ENCODE measurements at places on chromosomes 2 and 18. TPM values are rescaled to one million over a fixed set of nuclear protein-coding genes. Genes with fewer than 3 reads are reported as not detected.

- no peak for DNase-seq
Observed at GRCh38 chr2:191311627-191312026, 66.4 kb downstream of the MYO1B start.

GRCh38 chr2:232435805-232436204 lies 20.1 kb upstream of the ALPI start:
- no peak for DNase-seq

DNA sequence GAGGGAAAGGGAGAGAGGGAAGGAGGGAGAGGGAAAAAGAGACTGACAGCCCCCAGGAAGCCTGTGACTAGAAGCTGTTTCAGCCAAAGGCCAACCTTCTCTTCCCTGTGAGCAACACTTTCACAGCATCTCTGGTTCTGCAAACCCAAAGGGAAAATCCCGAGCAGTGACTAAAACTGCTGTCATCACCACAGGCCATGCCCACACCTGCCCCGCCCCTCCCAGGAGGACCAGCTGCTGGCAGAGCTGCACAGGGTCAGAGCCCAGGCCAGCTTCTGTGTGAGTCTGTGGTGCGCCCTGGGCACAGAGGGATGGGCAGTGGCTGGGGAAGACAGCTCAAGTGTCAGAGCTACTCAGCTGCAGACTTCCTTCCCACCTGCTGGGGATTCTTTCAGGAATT lies 64.9 kb upstream of the OTOS start:
- no peak for DNase-seq

LAMA1 gene
- not detected for total RNA-seq

CHRNG gene
- not detected for total RNA-seq

C2orf78 gene
- not detected for total RNA-seq

HOXD1 gene
- total RNA-seq: not detected

GRCh38 chr2:148577845-148578492 lies 66.6 kb upstream of the EPC2 start:
- no peak for DNase-seq

GRCh38 chr2:71664161-71664560 lies 210.8 kb downstream of the DYSF start:
- DNase-seq: no peak

DNA sequence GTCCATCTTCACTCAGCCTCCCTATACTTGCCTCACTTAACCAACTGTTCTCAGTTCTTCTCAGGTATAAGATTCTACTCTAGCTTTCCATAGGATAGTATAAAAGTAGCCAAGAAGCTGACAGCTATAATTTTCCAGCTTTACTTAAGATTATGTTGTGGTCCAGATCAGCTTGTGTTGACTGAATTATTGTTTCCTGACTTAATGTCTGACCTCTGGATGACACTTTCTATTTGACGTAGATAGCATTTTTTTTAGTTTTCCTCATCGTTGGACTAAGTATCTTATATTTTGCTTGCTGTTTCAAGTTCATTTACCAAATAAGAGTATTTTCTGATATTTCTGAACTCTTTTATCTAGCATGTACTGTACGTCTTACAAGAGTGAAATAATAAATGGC lies 1272.5 kb upstream of the CDH2 start:
- DNase-seq: no peak

Measured in natural killer cell treated with Interleukin-12 subunit alpha and Interleukin-12 subunit beta and Interleukin-15 and Interleukin-18, amount 100 ng/mL, for 72 hours (primary cell).